ENCODE measurements at places on chromosomes 6 and 20.

DNA sequence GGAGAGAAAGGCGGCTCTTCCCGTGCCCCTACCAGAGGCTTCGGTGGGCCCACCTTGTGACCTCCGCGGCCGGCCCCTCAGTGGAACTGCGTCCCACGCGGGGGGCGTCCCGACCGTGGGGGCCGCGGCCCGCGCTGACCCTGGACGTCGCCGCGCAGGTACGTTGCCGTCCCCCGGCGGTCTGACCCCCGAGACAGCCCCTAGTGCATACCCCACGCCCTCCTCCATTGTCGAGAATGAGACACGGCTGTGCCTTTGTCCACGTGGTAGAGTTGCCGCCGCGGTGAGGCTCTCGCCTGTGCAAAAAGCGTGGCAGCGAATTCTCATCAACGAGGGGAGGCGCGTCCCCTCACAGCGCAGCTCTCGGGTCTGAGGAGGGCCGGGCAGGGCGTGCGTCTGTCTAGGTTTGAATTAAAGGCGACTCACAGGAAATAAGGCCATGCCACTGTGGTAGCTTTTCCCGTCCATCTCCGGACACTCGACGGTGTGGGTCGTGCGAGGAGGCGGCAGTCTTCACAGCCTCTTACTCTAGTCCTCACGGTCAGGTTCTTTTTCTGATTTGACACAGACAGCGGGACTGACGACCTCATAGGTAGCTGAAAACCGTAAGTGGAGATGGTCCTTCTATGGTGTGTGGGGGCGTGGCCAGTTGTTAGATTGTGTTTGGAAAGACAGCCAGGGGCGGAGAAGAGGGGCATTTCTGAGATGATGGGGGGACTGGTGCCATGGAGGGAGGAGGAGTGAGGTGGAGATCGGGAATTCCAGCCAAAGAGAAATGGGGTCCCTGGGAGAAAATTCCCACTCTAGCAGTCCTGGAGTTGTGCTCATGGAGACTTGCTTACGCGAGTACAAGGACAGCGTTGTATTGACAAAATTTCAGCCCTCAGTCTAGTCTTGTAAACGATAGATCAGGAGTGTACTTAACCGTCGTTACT lies 580 bp downstream of the NXT1 start:
- peak; percentile 61 for DNase-seq

GRCh38 chr6:16521528-16521927 lies 239.7 kb downstream of the ATXN1 start:
- DNase-seq: no peak

DNA sequence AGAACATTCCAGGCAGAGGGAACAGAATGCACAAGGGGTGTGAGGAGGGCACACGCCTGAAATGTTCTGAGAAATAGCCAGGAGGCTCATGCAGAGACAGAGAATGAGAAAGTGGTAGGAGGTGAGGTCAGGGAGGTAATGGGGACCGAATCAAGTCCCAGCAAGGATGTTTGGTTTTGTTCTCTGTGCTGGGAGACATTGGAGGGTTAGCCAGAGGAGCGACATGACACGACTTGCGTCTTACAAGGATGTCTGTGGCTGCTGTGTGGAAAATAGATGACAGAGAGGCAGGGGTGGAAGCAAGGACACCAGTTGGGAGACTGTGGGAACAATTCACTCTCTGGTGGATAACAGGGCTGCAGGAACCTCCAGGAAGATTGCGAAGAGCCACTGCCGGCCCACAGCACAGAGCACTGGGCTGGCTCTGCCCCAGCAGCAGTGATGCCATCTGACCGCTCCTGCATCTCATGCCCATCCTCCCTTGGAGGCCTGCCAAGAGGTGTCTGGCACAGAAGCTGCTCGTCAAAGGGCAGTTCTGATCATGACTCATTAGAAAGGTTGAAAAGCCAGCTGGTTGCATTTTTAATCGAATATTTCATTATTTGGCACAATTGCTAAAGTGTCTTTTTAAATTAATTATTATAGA lies 57.7 kb upstream of the CD83 start:
- DNase-seq: peak; percentile 73

- no peak for DNase-seq
Observed at GRCh38 chr6:21085211-21085610, 508.3 kb upstream of the SOX4 start.

GRCh38 chr6:31446481-31446880 lies 43.1 kb downstream of the MICA start:
- DNase-seq: peak; percentile 32

- no peak for DNase-seq
Observed at GRCh38 chr6:151589667-151590066, 95.8 kb downstream of the CCDC170 start.

DNA sequence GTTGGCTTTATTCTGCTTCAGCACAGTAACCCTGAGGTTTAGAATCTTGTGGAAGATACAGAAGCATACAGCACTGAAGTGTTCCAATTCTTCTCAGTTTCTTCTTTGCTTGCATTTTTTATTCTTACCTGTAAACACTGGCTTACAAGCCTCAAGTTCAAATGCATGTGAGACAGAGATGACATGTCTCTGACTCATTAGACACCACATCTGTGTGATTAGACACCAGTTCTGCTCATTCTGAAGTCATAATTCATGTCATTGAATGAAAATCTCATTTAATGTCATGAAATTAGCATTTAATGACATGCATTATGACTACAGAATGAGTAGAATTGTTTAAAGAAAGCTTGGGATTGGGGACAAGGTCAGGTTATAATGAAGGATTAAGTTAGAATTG lies 5.8 kb downstream of the GZF1 start:
- peak; percentile 91 for DNase-seq

DNA sequence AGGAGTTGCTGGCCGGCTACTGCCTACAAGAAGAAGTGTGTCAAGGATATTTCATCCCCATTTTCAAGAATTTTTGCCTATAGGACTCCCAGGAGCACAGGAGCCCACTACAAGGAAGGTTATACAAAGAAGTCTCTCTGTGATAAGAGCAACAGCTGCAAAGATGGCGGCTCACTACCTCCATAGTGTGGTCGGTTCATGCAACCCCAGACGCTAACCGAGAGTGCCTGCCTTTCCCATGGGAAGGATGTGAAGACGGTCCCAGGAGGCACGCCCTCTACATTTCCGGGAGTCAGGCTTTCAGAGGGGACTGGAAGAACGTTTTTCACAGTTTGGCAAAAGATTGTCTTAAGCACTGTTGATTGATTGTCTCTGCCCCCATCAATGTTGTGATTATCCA lies 816.3 kb downstream of the QKI start:
- no peak for DNase-seq

- DNase-seq: peak; percentile 98
Observed at GRCh38 chr6:80438772-80439171, 332.3 kb downstream of the BCKDHB start.

- DNase-seq: no peak
Observed at GRCh38 chr20:24684956-24685691, 215.7 kb downstream of the SYNDIG1 start.

- DNase-seq: no peak
Observed at GRCh38 chr20:24952376-24953208, 3.5 kb downstream of the CST7 start.

- no peak for DNase-seq
Observed at GRCh38 chr20:8133310-8133768, 1.3 kb downstream of the PLCB1 start.

- DNase-seq: no peak
Observed at GRCh38 chr6:15507746-15508145, 155.1 kb downstream of the DTNBP1 start.

DNA sequence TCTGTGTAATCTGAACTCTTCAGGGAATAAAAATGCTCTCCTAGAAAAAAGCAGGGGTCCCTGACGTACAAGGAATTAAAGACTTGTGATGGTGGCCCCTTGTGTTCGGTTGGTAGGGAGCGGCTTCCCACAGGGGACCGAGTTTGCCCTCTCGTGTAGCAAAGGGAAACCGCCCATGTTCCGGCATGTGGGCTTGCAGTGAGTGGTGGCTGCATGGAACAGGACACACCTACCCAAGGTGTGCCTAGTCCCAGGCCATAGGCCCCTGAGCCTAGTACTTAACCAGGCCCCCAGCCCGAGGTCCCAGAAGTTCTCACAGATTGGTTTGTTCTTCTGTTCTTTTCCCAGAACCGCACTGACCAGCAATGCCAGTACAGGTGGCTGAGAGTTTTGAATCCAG lies 15.5 kb downstream of the MYBL2 start:
- no peak for DNase-seq

DNA sequence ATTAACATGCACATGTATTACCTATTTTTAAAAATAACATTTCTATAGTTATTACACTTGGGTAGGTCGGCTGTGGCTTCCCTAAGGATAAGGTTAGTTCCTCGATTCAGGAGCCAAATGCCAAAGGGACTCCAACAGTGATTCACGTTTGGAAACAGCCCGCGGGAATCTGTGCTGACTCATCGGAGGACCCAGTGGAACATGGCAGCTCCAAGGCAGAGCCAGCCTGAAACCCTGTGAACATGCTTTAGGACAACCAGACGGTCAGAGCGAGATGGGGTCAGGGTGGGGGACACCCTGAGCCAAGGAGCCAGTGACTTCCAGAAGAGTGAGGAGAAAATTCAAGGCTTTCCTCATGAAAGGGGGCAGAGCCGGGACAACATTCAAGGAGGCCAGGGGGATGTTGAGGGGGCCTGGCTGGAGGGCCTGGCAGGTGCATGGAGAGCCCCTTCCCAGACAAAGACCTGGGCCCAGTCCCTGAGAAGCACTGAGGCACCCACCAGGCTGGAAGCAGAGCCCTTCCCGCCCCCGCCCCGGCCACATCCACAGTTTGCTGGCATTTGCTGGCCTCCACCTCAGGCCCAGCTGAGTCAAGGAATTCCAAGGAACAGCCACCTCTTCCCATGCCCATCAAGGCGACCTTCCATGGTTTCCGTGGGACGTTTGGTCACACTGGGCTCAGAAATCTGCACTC lies 133.2 kb downstream of the SNX5 start:
- DNase-seq: peak; percentile 74

DNA sequence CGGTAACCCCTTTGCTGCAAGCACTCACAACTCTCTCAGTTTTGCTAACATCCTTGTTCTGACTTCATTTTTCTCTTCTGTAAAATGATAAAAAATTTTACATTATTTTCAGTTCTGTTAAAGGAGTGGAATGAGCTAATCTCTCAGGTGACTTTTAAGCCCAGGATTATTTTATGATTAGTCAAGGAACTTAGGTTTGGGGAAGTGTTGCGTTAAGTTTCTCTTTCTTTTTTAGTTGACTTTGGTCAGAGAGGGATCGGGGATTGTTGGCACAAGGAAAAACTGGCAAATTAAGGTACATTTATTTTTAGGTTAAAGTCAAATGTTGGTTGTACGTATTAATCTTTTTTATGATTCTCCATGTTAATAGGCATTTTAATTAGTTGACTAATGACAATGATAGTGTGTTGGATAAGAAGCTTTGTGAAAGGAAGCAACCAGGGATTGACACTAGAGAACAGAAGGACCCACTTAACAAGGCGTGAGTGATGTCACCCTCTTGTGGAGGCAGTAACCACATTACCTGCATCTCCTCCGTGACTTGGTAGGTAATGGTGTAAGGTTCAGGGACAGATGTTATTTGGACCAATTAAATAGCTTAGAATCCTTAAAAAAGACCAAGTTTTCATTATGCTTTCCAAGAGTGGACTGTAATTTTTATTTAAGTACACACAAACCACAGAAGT lies 31.6 kb downstream of the CD83 start:
- no peak for DNase-seq

- peak; percentile 17 for DNase-seq
Observed at GRCh38 chr6:74757813-74758212, 448.0 kb downstream of the COL12A1 start.

- peak; percentile 81 for DNase-seq
Observed at GRCh38 chr20:62501801-62502495, 26.2 kb upstream of the GATA5 start.

GRCh38 chr20:26209171-26209941 lies 512.7 kb upstream of the ZNF337 start:
- DNase-seq: peak; percentile 15

GRCh38 chr6:67757465-67758033 lies 877.5 kb upstream of the ADGRB3 start:
- DNase-seq: no peak

DNA sequence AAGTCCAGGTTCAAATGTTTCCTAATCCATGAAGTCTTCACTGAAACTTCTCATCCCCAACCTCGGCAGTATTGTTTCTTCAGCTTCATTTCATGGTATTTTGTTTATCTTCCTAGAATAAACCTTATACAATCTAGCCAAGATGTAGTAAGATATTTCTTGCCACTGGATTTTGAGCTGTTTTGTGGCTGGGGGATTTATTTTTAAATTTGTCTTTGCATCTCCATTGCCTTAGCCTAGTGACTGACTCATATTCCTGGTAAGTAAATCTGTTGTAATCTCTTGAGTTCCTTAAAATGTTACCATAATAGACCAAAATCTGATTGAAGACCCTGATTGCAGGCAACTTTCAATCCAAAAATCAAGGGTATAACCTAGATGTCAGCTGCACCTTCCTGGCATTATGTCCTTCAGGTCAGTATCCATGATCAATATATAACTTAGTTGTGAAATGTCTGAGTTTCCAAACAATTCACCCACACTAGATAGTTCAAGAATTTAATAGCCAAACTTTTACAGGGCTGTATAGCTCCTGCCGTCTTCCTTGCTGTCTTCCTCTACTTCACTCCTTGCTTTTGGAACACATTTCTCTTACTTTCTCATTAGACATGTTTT lies 4.7 kb upstream of the TRMT11 start:
- no peak for DNase-seq

GRCh38 chr6:136696783-136697364 lies 95.4 kb downstream of the MAP3K5 start:
- DNase-seq: peak; percentile 81

DNA sequence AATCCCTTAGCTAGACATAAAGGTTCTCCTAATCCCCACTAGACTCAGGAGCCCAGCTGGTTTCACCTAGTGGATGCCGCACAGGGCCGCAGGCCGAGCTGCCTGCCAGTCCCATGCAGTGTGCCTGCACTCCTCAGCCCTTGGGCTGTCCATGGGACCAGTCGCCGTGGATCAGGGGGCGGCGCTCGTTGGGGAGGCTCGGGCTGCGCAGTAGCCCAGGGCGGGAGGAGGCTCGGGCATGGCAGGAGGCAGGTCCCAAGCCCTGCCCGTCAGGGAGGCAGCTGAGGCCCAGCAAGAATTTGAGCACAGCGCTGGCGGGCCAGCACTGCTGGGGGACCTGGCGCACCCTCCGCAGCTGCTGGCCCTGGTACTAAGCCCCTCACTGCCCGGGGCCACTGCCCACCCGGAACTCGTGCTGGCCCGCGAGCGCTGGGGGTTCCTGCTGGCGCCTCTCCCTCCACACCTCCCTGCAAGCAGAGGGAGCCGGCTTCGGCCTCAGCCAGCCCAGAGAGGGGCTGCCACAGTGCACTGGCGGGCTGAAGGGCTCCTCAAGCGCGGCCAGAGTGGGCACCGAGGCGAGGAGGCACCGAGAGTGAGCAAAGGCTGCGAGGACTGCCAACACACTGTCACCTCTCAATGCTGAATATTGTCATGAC lies 307.8 kb downstream of the C6orf118 start:
- DNase-seq: no peak

- DNase-seq: peak; percentile 100
Observed at GRCh38 chr6:37244430-37245310, 12.9 kb upstream of the TBC1D22B start.

- peak; percentile 63 for DNase-seq
Observed at GRCh38 chr6:15881150-15881549, 218.3 kb upstream of the DTNBP1 start.

Data from bronchial epithelial cell (primary cell).